IPS-NIHi11 (cell line): ENCODE measurements at places on chromosomes 7 and 10.

GRCh38 chr10:49318028-49318427, 19.1 kb downstream of the C10orf71 start:
- DNase-seq = no peak

GRCh38 chr7:94054130-94054529, 50.0 kb upstream of the BET1 start:
- DNase-seq = no peak

DNA sequence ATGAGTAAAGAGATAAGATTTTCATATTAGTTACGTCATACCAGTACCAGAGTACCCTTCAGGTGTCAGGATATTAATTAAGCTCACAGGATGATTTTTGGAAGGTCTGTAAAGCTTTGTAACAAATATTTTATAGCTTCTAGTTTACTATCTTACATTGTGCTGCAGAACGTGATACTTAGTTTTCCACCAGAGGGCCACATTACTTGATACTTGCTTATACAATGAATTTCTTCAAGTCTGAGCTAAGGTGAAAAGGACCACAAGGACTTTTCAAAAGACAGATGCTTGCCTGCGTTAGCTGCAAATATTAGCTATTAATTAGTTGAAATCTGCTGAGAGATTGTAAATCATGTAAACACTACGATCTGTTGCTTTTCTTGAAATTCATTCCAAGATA, 12.2 kb downstream of the FOXP2 start:
- DNase-seq = no peak

GRCh38 chr7:23184709-23185359, 3.0 kb downstream of the NUP42 start:
- DNase-seq = no peak

GRCh38 chr7:76080204-76080603, 32.3 kb downstream of the MDH2 start:
- DNase-seq = no peak

GRCh38 chr7:149245244-149245643, 5.8 kb downstream of the ZNF212 start:
- DNase-seq = no peak

- no peak for DNase-seq
Observed at GRCh38 chr10:23445591-23445990, 6.7 kb downstream of the OTUD1 start.

GRCh38 chr10:118403967-118404366, 61.8 kb upstream of the FAM204A start:
- no peak for DNase-seq
